SW 1271 (cell line): ENCODE measurements at places on chromosomes 5 and 9.

DNA sequence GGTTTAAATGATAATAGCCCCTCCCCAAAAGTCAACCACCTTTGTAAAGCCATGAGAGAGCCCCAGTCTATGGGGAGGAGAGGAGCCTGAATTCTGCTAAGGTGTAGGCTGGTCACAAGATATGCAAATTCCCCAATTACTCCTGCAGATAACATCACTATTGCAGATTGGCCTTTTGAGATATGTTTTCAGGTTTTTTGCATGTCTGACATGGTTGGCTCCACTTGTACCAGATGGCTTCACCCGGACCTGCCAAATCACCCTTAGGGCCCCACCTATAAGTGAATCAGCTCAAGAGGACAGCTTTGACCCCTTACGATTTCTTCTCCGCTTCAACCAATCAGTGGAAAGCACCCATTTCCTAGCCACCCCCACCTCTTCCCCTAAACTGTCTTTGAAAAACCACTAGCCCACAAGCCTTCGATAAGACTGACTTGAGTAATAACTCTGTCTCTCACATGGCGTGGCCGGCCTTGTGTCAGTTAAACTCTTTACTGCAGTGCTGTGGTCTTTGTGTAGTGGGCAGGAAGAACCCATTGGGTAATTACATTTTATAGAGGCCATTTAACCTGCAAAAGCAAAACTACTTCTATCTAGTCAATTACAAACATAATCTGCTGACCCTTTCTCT lies 69.7 kb downstream of the PRLR start:
- no peak for DNase-seq

- DNase-seq: no peak
Observed at GRCh38 chr9:131856105-131856504, 116.2 kb upstream of the RAPGEF1 start.

GRCh38 chr9:115170358-115171073 lies 52.6 kb upstream of the TNC start:
- DNase-seq: no peak

DNA sequence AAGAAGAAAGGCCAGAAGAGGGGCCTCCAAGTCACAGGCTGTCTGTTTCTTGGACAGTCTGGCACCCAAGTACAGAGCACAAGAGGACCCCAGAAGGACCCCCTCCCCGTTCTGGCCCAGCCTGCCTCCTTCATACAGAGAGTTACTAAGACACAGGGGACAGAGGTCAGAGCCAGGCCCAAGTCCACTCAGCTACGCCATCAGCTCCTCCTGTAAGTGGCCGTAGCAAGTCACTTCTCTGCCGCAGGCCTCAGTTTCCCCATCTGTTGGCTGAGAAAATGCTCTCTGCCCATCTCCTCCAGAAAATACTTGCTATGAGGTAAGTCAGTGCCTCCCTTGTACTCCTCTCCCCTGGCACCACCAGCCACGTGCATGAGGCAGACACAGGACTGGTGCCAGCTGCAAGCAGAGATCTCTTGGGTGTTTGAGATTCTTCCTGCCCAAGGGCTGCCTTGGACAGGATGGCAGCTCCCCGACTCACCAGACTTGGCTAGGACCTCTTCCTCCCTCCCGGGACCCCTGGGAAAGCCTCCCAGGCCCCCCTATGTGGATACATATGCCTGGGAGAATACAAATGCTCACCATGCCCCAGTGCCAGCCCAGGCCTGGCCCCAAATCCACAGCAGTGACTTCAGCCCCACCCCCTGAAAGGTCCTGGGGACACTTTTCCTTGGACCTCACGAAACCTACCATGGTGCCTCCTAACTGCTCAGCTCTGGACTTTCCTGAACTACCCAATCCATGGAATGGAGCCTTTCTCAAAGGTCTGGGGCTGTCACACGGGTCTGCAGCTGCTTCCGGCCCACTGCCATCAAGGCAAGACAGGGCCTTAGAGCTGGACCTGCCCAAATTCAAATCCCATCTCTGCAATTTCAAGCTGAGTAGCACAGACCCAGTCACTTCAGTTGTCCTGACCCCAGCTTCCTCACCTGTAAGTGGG lies 5.1 kb downstream of the EEIG1 start:
- DNase-seq: no peak

GRCh38 chr5:124089578-124089977 lies 577.6 kb downstream of the CSNK1G3 start:
- no peak for DNase-seq

- DNase-seq: no peak
Observed at GRCh38 chr9:36959681-36960574, 74.1 kb downstream of the PAX5 start.

DNA sequence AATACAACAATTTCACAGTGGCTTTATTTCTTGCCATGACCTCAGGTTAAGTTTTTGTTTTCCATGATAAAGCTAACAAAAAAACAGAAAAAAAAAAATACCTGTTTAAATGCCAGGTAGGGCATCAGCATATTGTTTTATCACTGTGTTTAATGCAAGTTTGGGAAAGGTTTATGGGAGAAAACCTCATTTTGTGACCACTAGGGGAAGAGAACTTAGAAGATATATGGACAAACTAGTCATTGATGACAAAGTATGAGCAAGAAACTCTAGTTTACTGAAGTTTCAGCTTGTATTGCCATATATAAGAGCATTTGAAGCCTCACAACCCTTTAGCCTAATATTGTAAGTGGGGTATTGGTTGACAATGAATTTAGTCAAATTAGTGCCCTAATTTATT lies 1431.4 kb upstream of the CDH18 start:
- DNase-seq: peak; percentile 2

- DNase-seq: no peak
Observed at GRCh38 chr9:136264031-136264430, 18.4 kb upstream of the QSOX2 start.

DNA sequence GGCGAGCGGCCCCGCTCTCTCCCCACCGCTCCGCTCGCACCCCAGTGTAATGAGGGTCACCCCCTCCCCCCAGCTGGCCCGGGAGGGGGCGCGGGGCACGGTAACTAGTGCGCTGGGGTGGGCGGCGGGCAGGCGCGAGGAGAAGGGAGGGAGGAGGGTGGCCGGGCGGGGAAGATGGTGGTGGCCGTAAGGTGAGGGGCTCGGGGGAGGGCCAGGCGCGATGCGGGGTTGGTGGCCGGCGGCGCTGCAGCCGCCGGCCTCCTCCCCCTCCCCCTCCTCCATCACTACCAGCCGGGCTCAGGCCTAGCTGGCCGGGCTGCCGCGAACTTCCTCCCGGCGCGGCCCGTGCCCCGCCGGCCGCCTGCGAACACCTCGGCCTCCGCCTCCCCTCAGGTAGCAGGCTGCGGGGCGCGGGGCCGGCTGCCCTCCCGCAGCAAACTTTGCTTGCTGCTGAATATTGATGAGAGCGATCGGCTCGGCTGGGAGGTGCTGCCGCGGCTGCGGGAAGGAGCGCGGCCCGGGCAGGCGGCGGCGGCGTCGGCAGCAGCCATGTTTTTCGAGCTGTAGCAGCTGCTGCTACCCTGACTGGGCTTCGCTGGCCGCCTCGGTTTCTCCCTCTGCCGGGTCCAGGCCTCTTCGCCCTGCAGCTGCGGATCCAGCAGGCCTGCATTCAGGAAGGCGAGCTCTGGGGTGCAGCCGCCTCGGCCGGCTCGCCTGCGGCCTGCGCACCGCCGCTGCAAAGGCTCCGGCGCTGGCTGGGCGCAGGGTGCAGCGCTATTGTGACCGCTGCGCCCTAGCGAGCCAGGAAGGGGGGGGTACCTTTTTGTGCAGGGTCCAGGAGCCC lies 502 bp downstream of the NSD1 start:
- DNase-seq: no peak

DNA sequence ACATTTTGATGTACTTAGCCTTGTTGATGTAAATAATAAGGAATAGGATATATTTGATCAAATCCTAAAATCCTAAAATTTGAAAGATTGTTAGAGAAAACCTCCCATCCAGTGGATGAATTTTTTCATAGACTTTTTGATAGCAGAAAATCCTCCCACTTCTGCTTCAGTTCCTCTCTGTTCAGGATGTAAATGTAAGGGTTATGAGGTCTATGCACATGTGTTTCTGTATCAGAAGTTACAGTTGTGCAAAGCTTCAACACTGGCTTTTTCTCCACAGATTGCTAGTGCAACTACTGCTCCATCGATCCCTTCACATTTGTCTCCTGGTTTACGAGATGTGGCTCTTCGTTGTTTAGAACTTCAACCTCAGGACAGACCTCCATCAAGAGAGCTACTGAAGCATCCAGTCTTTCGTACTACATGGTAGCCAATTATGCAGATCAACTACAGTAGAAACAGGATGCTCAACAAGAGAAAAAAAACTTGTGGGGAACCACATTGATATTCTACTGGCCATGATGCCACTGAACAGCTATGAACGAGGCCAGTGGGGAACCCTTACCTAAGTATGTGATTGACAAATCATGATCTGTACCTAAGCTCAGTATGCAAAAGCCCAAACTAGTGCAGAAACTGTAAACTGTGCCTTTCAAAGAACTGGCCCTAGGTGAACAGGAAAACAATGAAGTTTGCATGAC lies 16.0 kb upstream of the SETD9 start:
- DNase-seq: no peak

DNA sequence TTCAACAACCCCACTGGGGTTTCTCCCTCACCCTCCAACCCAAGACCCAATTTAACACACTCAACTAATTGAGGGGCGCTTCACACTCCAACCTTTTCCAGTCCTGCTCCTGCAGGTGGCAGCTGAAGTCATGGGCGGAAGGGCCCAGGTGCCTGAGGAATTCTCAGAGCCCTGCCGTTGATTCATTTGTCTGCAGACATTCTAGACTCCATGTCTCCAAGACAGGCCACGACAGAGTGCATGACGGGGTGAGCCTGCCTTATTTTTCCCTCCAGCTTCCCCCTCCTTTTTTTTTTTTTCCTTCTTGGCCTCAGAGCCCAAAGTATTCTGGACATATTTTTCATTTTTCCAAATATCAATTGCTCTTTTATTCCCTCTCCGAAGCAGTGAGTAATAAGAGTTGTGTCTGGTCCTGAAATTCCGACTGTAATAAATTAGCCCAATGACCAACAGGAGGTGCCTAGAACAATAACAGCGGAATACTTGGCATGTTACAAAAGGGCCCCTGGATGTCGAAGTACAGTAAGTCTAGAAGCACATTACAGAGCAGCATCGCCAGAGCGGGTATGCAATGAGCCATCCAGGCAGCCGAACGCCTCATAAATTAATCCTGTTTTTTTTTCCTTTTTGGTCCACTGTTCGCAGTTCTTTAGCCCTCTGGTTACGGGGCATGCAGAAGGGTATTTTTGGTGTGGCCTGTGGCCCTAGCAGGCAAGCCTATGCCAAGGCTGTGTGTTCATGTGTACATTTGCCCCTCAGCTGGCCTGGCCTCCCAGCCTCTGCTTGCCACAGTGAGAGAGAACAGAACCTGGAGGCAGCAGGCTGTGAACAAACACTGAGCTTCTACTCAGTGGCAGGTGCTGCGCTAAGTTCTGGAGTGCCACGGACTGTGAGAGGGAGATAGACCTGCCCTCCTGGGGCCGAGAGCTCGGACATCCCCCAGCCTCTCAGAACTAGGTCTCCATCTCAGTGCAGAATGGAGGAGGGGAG lies 8.6 kb upstream of the SMIM23 start:
- DNase-seq: no peak

- DNase-seq: no peak
Observed at GRCh38 chr9:120377268-120378159, 202.5 kb downstream of the CDK5RAP2 start.

DNA sequence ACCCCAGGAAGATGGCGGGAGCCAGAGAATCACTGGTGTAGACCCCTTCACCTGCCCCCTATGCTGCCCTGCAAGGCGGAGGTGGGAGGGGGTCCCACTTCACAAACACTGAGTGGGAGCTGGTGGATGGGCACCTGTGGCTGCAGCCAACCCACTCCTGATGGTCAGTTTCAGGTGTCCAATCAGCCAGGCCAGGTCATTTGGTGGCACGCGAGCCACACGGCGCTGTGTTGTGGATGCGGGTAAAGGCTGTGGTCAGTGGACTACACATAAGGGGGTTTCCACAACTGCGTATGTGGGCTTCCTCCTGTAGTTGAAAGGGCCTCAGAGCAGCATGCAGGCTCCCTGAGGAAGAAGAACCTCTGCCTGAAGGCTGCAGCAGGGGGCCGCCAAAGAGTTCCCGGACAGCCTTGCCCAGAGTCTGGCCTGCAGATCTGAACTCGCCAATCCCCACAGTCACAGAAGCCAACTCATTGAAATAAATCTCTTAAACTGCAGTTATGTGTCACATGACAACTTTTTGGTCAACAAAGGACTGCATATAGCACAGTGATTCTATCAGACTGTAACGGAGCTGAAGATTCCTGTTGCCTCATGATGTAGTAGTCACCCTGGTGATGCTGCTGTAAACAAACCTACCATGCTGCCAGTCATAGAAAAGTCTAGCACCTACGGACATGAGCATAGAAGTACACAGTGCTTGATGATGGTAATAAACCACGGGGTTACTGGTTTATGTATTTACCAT lies 284.7 kb upstream of the IRX2 start:
- no peak for DNase-seq

DNA sequence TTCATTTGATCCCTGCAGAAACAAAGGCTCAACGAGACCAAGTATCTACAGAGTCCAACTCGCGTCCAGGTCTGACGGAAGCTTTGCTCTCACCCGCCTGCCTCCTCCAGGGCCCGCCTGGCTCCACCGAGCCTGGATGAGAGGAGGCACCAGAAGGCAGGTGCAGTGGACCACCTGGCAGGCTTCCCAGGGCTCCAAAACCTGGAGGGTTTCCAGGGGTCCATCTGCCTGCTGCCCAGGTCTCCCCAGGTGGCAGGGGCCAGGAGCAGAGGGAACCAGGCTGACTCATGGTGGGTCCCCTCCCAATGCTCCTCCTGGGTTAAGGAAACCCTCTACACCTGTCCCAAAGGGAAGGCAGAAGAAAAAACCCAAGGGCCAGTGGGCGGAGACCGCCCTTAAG lies 59.5 kb downstream of the VAV2 start:
- no peak for DNase-seq

- no peak for DNase-seq
Observed at GRCh38 chr5:58444805-58445204, 15.1 kb downstream of the PLK2 start.

GRCh38 chr9:123440256-123440655 lies 84.3 kb downstream of the CRB2 start:
- DNase-seq: no peak

DNA sequence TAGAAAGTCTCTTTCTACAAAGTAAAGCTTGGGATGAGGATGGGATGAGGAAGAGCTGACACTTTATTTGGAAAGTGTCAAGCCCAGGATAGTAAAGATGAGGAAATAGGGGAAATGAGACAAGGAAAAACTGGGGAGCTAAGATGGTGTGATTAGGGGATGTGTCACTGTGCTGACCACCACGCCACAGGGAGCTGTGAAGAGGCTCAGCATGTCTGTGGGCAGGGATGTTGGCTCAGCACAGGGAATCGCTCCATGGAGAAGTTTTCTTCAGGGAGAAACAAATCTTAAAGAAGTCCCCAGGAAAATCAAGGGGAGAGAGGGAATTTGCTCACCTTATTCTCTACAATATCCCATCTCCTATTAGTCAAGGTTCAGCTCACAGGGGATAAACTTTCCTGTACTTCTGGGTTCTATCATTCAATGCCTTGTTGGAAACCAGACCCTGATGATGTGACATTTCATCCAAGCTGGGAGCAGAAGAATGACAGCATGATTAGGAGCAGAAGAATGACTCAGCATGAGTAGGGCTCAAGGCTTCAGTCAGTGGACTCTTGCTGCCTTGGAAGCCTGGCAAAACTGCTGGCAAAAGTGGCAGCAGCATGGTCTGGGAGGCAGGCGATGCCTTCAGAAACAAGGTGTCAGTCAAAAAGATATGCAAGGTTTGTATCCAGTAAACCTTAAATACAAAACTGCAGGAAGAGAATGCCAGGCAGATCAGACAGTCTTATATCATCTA lies 4.9 kb downstream of the HSPB3 start:
- DNase-seq: no peak
